Stimulated activated CD4-positive, alpha-beta T cell treated with anti-CD3 and anti-CD28 coated beads, Interleukin-1b, Interleukin-23, amount 100 ng/mL, for 1 hour (primary cell): ENCODE measurements at places on chromosomes 2 and 18.

GRCh38 chr2:126849991-126850535 is 48.6 kb upstream of the TEX51 start:
- DNase-seq, result no peak

DNA sequence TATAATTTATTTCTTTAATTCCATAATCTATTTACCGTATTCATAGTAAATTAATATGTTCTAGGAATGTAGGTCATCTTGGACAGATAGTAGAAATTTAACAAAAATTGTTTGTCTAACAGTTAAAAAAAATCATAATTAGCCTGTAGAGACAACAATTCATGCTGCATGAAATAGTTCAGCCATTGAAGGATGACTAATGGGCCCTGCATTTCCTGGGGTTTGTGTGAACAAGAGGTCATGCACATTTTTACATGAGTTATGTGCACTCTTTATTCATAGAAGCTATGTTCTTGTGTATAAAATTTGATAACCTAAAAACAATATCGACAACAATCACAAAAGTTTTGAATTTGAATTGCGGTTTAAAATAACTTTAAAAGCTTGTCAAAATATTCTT is 1663.6 kb downstream of the SUCLG1 start:
- DNase-seq, result no peak

GRCh38 chr2:23137166-23137565 is 247.8 kb upstream of the KLHL29 start:
- DNase-seq, result no peak

- no peak for DNase-seq
Observed at GRCh38 chr2:221716426-221717303, 144.6 kb upstream of the EPHA4 start.

- DNase-seq, result no peak
Observed at GRCh38 chr2:233380132-233380895, 26.0 kb downstream of the DGKD start.

DNA sequence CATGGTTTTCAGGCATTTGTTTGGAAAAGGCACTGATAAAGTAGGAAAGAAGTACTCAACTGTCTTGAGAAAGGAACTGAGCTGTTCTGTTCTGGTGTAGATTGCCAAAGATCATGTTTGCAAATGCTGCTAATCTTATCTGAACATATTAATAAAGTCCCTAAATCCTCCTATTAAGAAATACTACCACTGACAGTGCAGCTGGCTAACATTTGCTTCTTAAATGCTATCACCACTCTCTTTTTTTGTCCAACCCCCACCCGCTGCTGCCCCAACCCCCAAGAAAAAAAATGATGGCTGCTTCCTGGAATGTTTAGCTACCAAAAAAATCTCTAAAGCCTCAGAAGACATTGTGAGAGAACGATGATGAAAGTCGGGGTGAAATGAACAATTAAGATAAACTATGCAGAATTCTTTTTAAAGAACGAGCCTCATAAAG is 130.7 kb downstream of the CCBE1 start:
- no peak for DNase-seq

DNA sequence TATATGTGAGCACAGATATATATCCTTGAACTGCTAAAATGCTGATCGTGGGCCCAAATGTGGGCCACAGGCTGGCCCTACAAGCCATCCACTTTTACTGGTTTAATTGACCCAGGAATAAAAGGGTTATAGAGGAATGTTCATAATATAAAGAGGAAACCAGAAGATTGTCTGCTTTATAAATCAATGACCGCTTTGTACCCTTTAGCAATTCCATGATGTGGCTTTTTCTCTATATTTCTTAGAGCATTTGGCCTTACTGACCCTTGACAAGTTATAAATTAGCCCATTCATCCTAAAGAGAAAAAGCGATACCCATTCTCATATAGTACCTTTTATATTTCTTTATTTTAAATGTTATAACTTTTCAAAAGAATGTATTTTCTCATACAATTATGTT is 87.1 kb upstream of the ITGA4 start:
- no peak for DNase-seq

GRCh38 chr2:143157001-143157400 is 27.8 kb downstream of the ARHGAP15 start:
- DNase-seq, result no peak

DNA sequence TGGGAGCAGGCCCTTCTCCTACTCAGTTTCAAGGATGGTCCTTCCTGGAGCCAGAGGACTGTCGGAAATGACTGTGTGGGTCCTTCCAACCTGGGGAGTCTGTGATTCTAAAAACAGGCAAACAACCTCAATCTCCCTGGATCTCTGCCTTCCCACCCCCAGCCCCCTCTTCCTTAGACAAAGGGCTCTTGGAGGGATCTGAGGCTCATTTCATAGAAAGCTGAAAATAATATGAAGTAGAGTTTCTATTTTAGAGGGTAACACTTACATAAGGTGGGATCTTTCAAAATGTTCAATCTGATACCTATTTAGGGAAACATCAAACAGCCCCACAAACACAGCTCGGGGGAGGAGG is 69.4 kb downstream of the RHOB start:
- no peak for DNase-seq

GRCh38 chr18:61703508-61703907 is 189.3 kb downstream of the RNF152 start:
- DNase-seq, result no peak
